ENCODE measurements at places on chromosomes 11 and 22. TPM values are rescaled to one million over a fixed set of nuclear protein-coding genes. Genes with fewer than 3 reads are reported as not detected.
A peak's percentile ranks its signal among the peaks of the same experiment; 100 is the strongest.

TRIM5 gene
- total RNA-seq: 38.5 TPM

PHLDA2 gene
- total RNA-seq: 1.2 TPM

- peak; percentile 73 for DNase-seq
These were observed 1.8 kb downstream of the ADSL start for GRCh38 chr22:40348025-40348658.

DNA sequence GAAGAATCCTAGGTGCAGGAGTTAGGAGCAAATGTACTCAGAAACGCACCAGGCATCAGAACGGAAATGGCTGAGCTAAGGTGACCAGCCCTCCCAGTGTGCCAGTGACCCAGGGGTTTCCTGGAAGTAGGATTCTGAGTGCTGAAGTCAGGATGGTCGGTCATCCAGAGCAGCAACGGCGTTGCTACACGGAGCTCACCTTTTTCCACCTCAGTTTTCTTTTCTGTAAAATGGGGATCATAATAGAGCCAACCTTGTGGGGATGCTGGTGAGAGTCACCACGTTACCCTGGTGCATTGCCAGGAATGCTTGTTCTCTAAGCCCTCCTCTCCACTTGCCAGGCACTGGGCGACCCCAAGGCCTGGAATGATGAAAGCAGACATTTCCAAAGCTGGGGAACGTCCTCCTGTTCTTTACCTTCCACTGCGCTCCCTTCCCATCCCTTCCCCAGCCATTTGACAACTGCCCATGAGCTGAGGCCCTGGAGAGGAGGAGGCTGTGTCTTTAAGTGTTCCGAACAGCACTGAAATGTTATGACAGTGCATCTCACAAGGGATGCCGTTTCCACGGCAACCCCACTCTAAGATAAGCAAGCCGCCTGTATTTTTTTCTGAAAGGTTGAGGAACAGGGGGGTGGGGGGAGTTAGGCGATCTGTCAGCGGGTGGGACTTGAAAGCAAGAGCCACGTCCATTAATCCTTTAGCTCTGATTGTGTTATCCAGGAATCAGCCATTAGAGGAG, 66.8 kb downstream of the TSPAN18 start:
- DNase-seq: peak; percentile 36

KCNE3 gene
- total RNA-seq: 0.18 TPM

- no peak for DNase-seq
These were observed 35.4 kb downstream of the SPON1 start for GRCh38 chr11:13997881-13998280.

OR10D3 gene
- total RNA-seq: not detected

KRTAP5-9 gene
- not detected for total RNA-seq

DRD4 gene
- total RNA-seq: 0.16 TPM

DNA sequence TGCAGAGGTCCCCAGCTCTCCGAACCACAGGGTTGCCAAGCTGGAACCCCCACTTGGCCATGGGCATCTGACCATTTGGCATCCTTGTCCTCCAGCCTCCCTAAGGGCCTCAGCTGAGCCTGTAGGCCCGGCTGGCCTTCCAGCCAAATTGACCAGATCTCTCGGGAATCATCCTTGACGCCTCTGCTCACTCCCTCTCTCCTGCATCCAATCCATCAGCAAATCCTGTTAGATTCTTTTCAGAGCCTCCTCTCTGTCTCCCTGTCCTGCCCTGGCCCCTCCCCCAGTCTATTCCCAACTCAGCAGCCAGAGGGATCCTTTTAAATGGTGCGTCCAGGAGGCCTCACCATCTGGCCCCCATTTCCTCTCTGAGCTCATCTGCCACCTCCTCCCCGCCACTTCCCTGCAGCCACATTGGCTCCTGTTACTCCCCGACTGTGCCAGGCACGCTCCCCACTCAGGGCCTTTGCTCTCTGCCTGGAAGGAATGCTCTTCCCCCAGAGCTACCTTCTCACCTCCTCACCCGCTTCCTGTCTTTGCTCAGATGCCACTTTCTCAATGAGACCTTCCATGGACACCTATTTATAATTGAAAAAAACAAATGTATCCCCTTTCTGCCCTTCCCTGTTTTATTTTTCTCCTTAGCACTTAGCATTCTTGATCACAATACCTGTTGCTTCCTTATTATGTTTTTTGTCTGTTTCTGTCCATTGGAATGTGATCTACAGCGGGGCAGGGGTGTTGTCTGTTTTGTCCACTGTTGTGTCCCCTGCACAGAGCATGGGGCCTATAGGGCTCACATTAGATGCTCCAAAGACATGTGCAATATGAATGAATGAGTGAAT, 78.1 kb downstream of the NFAM1 start:
- DNase-seq: no peak
